ENCODE measurements at places on chromosomes 7 and 10.

DNA sequence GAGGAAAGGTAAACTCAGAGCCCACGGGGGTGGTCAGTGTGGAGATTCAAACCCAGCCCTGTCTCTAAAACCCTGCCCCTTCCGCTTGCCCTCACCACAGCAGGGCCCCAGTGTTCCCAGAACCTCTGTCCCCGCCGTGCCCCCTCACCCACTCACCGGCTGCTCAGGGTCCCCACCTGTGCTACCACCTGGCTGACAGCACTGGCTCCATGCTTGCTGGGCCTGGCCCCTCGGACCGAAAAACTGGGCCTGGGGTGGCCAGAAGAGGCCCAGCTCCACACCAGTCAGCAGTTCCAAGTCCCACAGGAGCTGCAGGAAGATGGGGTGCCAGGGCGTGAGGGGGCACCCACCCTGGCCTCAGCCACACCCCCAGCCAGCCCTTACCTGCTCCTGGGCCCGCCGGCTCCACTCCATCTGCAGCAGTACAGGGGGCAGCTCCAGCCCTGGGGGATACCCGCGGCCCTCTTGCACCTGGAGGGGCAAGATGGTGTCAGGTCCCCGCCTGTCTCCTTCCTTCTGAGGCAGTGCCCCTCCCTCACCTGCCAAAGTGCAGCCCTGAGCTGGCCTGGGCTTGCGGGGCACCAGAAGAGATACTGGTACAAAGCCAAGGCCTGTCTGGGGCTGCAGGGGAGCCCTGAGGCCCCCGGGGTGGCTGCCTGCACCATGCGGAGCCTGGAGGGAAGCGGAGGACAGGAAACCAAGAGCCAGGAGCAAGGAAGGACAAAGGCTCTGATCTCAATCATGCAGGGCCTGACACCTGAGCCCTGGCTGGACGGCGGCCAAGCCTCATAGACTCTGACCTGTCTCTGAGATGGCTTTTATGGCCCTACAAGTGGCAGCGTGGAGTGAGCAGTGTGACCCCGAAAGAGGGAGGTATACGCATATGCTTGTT, 11.7 kb downstream of the ATP6V1F start:
- DNase-seq, result no peak

GRCh38 chr10:33749790-33750189, 415.3 kb upstream of the NRP1 start:
- no peak for DNase-seq

DNA sequence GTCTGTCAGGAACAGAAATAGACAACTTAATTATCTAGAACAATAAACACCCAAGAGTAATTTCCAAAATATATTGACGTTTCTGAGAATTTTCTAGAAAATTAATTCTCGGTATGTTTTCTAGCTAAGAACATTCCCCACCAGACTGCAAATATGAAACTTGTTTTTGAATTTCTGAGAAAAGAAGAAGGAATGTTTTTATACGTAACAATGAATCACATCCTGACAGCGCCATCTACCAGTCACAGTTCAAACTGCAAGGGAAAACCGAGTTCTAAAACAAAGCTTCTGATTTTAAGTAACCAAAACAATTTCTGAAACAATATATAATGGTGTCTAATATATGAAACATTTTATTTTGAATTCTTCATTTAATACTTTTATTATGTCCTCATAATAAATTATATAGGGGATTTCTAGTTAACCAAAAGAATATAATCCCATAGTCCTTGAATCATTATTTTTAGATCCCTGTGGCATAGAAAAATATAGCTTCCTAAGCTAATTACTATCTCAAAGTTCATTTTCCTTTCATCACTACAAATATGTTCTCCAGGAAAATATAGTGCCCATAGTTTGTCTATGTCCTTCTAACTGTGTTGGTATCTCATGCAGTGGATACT, 34.5 kb upstream of the MEOX2 start:
- DNase-seq, result peak; percentile 68

GRCh38 chr10:117047947-117048346, 43.0 kb upstream of the SHTN1 start:
- DNase-seq, result no peak

DNA sequence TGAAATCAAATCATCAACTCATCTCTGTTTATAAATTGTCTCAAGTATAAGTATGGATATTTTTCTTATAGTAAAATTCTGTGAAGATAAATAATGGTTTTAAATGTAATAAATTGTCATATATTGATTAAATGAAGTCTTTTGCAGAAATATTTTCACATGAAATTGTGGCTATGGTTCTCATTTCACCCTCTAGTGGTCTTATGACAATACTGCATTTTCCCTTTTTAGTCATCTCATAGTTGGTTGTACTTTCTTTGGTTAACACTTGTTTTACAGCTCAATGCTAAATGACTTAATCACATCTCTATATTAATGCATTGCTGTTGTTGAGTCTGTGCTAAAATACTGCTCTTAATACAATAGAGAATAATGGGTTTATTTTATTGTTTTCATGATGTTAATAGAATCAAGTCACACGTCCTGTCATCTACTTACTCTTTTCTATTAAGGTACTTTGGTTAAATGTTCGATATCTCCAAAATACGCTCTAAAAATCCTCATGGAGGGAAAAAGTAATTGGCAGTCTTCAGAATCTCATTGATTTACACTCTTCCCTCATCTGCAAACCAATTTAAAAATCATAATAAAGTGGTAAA, 38.0 kb upstream of the CACNA2D1 start:
- DNase-seq, result peak; percentile 30

DNA sequence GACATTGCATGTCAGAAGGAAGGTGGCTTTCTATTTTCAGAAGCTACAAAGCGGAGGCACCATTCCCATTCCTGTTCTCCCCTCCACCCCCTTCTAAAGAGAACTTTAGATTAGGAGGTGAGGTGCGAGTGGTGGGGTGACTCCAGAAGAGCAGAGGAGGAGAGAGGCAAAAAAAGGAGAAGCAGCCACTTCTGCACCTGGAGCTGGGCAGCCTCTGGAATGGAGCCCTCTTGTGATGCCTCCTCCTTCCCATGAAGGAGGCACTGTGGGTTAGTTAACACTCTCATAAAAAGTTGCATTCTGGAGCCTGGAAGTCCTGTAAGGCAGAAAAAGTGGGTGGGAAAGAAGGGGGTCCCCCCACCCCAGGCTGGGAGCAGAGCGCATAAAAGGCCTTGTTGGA, 4.8 kb downstream of the PTF1A start:
- no peak for DNase-seq

- no peak for DNase-seq
Measured at GRCh38 chr10:72059843-72060822, 28.2 kb downstream of the SPOCK2 start.

Measured in epithelial cell of esophagus (primary cell).